ENCODE measurements at places on chromosomes 13 and 19.

- DNase-seq = no peak
Observed at GRCh38 chr13:78129359-78129758, 210.7 kb upstream of the EDNRB start.

DNA sequence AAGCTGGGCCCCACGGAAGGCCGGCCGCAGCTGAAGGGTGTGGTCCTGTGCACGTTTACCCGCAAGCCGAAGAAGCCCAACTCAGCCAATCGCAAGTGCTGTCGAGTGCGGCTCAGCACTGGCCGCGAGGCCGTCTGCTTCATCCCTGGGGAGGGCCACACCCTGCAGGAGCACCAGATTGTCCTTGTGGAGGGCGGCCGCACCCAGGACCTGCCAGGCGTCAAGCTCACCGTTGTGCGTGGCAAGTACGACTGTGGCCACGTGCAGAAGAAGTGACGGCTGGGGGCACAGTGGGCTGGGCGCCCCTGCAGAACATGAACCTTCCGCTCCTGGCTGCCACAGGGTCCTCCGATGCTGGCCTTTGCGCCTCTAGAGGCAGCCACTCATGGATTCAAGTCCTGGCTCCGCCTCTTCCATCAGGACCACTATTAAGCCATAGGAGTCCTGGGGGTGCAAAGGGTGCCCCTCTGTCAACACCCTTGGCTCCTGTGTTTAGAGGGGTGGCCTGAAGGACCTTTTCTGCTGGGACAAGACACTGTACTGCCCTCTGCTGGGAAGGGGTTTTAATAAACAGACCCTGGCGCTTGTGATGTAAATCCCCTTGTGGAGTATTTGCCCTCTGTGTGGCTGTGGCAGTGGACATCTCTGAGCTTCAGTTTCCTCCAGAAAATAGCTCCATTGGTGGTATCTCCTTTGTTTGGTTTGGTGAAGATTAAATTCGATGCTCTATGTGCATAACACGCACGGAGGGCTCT, 1.9 kb downstream of the MRPS12 start:
- DNase-seq = no peak

DNA sequence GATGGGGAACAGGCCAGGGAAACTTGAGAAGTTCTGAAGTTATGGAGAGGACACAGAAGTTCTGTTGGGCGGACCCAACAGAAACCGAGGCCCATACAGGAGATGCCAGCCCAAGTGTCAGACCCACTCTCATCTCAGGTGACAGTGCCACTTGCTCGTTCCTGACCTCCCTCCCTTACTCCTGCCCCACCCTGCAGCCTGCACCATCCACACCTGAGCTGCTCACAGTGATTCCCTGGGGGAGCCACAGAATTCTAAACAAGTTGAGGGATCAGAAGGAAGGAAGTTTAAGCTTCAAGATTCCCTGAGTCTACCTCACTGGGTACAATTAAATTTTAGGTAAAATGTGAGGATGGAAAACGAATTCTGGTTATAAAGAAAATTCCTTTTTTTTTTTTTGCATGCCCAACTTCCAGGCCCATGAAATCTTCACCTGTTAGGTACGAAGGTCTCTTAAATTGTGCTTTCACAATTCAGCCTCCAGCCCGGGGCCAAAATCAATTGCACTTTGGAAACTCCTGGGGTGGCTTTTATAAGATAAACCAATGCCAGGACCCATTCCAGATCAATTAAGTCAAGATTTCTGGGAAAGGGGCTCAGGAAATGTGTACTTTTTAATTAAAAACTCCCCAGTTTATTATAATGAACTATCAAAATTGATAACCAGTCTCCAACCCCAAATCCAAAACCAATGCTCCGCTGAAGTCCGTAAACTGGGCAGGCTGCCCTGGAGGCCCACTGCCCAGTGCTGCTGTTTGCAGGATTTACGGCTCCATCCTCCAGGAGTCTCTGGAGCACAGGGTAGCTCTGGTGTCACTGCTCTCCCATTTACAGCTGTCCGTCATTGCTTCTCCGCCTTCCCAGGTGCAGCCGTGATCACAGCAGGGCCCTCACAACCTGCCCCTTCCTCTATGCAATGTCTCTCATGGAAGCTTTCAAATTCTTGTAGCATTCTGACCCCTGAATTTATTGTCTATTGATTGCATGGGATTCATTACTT, 643.5 kb downstream of the UQCRFS1 start:
- no peak for DNase-seq

DNA sequence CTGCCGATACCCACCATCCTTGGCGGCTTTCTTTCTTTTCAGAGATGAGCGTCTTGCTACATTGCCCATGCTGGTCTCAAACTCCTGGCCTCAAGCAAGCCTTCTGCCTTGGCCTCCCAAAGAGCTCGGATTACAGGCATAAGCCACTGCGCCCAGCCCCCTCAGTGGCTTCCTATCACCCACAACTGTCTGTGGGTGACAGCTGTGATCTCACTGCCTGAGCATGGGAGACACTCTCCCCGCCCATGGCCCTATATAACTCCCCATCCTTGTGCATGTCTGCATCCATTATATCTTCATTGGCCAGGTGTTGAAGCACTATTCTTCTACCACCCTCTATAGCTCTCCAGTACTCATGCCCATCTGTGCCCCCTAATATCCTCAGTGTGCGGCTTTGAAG, 76.2 kb downstream of the PTPRS start:
- no peak for DNase-seq

GRCh38 chr19:35760711-35761349, 2.9 kb downstream of the PROSER3 start:
- no peak for DNase-seq

DNA sequence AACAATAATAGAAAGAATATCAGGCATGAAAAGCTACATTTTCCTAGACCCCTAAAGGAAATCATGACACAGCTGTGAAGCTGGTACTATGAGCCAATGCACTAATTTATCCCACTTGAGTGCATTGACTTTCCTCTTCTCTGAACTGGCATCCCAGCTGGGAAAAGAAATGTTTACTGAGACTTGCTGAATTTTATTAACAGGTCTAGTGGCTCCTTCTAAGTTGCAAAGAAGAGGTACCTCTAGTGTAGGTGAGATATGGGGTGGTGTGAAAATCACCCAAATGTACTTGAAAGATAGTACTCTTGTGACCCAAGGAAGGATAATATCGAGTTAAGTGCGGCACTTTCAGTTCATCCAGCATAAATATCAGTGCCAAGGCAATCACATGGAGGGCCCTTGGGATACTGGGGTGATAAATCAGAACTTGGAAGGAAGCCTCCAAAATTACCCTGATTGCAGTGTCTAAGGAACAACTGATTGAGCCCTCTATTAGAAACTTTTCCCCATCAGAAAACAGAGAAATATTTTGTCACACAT, 369.2 kb downstream of the PCDH9 start:
- no peak for DNase-seq

GRCh38 chr13:35659796-35660195, 183.3 kb upstream of the MAB21L1 start:
- no peak for DNase-seq

GRCh38 chr13:30331331-30331771, 24.0 kb upstream of the KATNAL1 start:
- no peak for DNase-seq

GRCh38 chr19:29565171-29565570, 39.4 kb downstream of the VSTM2B start:
- no peak for DNase-seq

- peak; percentile 61 for DNase-seq
Observed at GRCh38 chr13:75566658-75567057, 17.1 kb downstream of the UCHL3 start.

DNA sequence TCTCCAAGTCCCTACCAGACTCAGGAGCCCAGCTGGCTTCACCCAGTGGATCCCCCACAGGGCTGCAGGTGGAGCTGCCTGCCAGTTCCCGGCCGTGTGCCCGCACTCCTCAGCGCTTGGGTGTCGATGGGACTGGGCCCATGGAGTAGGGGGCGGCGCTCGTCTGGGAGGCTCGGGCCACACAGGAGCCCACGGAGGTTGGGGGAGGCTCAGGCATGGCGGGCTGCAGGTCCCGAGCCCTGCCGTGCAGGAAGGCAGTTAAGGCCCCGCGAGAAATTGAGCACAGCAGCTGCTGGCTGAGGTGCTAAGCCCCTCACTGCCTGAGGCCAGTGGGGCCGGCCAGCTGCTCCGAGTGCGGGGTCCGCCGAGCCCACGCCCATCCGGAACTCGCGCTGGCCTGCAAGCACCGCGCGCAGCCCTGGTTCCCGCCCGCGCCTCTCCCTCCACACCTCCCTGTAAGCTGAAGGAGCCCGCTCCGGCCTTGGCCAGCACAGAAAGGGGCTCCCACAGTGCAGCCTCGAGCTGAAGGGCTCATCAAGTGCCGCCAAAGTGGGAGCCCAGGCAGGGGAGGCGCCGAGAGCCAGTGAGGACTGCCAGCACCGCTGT, 1771.1 kb downstream of the OLFM4 start:
- no peak for DNase-seq

GRCh38 chr19:41427647-41428480, 690 bp upstream of the B3GNT8 start:
- no peak for DNase-seq

- DNase-seq = no peak
Observed at GRCh38 chr13:49298903-49299605, 51.3 kb downstream of the CDADC1 start.

DNA sequence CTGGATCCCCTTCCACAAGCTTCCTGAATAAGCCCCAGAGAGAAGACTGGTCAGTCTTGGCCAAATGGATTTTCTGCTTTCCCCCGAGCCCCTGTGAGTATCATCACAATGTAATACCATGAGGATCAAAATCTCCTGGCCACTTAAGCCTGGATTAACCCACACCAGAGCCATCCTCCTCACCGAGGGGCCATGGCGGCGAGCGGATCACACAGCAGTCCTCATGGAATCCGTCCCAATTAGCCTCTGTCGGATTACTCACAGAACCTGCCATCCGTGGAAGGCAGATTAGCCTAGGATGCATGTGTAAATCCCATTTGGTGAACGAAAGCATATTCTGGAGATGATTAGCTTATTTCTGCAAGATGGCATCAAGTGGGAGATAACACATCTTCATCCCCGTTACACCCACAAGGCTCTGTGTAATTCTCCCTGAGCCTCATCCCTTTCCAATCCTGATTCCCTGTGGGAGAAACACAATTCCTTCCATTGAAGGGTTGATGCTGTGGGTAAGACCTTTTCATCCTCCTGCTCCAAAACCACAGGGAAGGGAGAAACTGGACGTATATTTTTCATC, 42.5 kb downstream of the GNG7 start:
- DNase-seq = no peak

- no peak for DNase-seq
Observed at GRCh38 chr13:42653679-42654078, 79.7 kb downstream of the TNFSF11 start.

DNA sequence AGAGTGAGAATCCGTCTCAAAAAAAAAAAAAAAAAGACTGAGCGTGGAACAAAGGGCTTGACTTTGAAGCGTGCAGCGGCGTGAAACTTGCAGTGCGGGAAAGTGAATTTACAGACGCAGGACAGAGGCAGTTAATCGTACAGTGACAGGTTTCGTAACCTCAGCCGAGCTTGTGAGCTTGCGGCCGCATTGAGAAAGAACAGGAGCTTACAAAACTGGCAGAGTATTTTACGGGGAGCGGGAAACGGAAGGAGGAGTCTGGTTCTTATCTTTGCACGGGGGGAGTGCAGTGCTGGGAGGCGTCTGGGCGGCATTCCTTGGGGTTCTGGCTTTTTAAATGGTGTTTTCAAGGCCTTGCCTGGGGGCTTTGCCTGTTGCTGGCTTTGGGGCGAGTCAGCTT, 6.0 kb upstream of the BSG start:
- DNase-seq = no peak

DNA sequence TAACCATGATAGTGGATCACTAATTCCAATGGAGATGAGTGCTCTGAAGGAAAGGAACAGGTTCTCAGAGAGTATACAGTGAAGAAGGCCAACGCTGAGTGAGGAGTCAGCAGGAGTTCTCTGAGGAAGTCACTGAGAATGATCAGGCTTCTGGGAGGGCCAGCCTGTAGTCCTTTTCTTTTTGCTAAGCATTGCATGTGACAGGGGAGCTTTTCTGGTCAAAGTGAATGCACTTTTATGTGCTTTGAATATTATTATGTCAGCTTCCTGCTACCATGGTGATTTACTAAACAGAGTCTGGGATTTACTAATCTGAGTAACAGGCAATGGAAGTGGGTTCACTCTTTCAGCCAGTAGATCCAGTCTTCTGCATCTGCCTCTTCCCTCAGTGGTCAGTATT, 81.1 kb upstream of the SERP2 start:
- DNase-seq = no peak

GRCh38 chr19:43780706-43781525, at the start of gene KCNN4:
KCNN4 (minus strand) TSS chr19:43780973; CDS start chr19:43780861, 112 bp downstream.
- DNase-seq = peak; percentile 68

GRCh38 chr13:109945206-109945960, 159.0 kb upstream of the IRS2 start:
- peak; percentile 87 for DNase-seq

DNA sequence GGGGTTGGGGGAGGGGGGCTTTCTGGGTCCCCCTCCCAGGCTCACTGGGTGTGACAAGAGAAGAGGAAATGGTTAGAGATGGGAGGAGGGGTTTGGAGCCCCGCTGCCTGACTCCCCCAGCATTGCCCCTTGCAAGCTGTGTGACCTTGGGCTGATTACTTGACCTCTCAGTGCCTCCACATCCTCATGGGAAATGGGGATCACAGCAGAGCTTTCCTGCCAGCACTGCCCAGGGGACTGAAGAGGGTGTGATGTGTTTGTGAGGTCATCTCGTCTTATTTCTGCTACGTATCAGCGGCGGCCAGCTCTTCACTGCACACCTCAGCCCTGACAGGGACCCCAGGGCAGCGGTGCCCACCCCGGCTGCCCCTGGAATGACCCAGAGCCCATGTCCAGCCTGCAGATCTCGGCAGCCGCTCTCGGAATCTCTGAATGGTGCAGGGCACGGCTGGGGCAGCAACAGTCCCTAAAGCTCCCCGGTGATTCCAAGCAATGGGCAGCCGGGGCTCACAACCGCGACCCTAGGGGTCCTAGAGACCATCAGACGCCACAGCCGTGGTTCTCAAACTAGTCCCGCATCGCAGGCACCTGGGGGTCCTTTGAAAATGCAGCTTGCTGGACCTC, 8.4 kb downstream of the PNMA8B start:
- no peak for DNase-seq

DNA sequence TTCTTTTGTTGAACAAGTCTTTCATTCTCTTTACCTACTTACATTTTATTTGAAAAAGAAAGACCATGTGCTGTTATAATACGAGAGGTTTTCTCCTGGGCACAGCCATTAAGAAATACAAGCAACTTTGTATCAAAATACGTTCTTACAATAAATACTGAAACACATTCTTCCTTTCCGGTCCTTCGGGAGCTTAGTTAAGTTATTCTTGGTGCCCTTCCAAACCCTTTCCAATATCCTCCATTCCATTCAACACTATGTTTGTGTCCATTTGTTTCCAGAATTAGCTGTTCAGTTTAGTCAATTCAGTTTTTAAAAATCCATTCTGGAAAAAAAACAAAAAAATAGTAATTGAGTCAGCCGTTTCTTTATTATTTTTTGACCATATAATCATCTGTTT, 746.8 kb upstream of the SLC10A2 start:
- no peak for DNase-seq

- no peak for DNase-seq
Observed at GRCh38 chr19:40811478-40812341, 12.7 kb downstream of the EGLN2 start.

- no peak for DNase-seq
Observed at GRCh38 chr13:73861136-73861535, 273.1 kb downstream of the KLF12 start.
